ENCODE measurements at places on chromosomes 6 and 20.
A peak's percentile ranks its signal among the peaks of the same experiment; 100 is the strongest.

DNA sequence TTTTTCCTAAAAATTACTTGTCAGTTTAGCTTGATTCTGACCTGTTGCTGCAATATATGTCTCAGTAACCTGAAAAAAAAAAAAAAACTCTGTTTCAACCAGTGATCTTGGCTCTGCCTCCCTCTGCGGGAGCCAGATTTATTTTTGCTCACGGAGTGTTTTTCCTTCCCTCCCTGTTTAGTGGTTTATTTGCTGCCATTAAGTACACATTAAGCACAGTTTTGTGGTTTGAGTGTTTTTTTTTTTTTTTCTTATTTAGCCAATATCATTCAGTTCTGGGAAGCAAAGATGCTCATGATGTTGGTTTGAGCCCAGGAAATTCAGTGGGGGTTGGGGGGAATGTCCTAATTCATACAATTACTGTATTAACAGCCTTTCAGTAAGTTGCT lies 110.1 kb upstream of the GPR6 start:
- DNase-seq, result no peak

DNA sequence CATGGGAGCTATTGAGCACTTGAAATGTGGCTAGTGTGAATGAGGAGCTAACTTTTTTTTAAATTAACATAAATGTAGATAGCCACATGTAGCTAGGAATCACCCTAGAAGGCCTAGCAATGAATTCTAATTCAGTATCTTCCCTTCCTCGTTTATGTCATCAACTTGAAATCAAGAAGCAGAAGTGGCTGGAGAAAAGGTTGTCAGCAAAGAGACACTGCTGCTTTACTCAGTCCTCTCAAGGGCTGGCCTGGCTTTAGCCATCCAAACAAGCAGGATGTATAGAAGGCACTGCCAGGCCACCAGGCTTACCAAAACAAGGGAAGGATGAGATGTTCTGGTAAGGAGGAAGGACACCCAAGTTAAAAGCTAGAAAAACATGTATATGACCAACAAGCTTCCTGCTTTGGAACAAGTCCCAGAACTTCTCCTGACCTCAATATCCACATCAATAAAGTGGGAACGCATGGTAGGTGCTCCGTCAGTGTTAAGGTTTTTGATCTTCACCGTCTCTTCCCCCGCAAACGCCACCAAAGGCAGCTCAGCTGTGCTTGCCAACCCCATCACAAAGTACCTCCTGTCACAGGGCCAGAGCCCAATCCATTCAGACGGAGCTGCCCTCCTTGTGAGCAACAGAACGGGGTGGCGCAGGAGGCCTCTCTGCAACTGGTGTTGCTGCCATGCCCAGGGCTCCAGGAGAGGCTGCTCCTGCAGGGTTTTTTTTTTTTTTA lies 235.8 kb upstream of the RIN2 start:
- no peak for DNase-seq

- no peak for DNase-seq
These were observed 26.7 kb upstream of the AKIRIN2 start for GRCh38 chr6:87728706-87729105.

GRCh38 chr6:105045526-105045925 lies 88.6 kb downstream of the LIN28B start:
- DNase-seq, result no peak

GRCh38 chr6:26123675-26123946 lies 36.4 kb downstream of the HFE start:
- no peak for DNase-seq

DNA sequence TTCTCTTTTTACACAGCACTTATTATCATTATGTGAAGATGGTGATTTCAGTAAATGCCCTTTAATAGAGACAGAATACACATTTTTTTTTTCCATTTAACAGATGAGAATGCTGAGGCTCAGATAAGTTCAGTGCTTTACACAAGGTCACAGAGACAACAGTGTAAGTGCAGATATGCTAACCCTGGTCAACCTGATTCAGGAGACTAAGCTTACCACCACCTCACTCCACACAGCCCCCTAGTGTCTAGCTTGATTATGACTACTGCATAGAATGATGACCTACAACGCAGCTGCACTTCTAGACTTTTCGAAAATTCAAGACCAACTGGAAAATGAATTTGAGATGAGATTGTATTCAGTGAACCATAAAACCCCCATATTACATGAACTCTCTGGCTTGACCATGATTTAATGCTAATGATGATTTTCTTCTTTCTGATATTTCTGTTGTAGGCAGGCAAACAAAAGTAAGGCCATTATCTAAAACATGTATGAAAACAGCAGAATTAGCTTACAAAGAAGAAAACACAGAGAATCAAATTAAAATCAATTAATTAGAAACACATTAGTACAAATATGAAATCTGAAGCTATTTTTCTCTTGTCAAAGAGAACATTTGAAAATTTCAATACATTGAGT lies 212.1 kb upstream of the PHACTR1 start:
- DNase-seq, result peak; percentile 62

- no peak for DNase-seq
These were observed 7.7 kb downstream of the NRN1 start for GRCh38 chr6:5998711-5999687.

GRCh38 chr6:43972913-43973300 lies 154.3 kb downstream of the MRPL14 start:
- no peak for DNase-seq

GRCh38 chr6:31473244-31473643 lies 24.7 kb upstream of the MICB start:
- DNase-seq, result no peak

- DNase-seq, result no peak
These were observed 548.5 kb downstream of the CD83 start for GRCh38 chr6:14665827-14666724.

GRCh38 chr6:103062136-103062535 lies 1668.6 kb downstream of the GRIK2 start:
- DNase-seq, result no peak

GRCh38 chr20:5085380-5085779 lies 34.4 kb downstream of the PCNA start:
- DNase-seq, result no peak

DNA sequence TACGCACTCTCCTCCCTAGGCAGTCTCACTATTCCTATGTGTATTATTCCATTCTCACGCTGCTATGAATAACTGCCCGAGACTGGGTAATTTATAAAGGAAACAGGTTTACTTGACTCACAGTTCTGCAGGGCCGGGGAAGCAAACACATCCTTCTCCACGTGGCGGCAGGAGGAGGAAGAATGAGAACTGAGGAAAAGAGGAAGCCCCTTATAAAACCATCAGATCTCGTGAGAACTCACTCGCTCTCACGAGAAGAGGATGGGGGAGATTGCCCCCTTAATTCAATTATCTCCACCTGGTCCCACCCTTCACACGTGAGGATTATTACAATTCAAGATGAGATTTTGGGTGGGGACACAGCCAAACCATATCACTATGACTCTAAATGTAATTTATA lies 61.9 kb downstream of the ECT2L start:
- no peak for DNase-seq

DNA sequence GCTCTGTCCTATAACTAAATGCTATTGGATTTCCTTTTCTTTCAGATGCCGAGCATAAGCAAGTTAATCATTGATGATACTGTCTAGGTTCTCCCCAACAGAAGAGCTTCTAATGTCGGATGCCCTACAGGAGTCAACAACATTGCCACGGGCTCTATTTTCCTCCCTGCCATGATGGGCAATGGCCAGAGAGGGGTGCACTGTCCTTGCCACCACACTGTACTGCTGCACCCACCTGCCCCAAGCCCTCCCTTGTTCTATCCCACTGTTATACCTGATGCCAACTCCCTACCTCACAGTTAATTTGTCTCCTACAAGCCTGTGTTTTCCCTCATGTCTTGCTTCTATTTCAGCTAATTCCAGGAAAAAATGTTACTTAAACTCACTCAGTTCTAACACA lies 773.6 kb upstream of the CHD6 start:
- DNase-seq, result no peak

DNA sequence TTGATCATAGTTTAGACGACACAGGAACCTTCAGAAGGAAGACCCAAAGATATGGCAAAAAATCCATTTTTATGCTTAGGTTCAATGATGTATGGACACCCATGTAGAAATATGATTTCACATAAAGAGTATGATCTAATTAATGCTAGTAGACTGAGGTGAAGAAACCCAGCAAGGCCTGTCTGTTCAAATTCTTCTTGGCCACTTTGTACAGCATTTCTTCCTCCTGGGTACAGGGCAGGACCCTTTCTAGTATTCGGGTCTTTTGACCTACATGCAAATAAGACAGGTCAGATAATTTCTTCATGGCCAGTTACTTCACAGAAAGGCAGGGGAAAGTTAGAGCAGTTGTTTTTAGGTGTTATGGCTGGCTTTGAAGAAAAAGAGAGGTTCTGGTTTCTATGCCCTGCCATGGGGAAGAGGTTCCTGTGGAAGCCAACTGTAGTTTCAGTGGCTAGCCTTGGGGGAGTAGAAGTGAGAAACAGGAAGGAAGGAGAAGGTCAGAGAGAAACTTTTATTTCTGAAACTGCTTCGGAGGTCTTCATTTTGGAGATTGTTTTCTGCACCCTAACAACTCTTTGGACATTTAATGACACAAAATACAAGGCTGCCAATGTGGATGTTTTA lies 208.3 kb downstream of the PTPRK start:
- no peak for DNase-seq

- DNase-seq, result no peak
These were observed 86.2 kb upstream of the F13A1 start for GRCh38 chr6:6406715-6407070.

DNA sequence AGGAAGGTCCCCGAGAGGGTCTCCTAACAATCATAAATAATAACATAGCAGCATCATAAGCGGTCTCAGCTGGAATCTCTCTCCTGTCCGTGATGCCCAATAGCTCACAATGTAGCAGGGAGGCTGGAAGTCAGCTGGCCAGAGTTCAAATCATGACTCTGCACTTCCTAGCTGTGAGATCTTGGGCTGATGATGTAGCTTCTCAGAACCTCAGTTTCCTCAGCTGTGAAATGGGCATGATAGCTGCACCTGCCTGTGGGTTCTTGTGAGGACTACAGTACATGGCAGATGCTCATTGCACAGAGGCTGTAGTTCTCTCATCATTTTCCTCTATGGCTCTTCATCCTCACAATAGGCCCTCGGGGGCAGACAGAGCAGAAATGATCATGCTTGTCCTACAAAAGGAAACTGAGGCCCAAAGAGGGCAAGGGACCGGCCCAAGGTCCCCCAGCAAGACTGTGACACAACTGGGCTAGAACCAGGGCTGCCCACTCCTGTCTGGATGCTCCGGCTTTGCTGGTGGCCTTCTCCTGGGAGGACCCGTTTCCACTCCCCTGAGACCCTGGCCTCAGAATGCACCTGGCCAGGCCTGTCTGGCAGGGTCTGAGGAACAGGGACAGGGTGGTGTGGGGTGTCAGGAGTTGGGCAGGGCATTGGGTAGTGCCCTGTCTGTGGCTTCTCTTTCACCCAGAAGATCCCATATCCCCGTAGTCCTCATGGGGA lies 17.7 kb downstream of the SLC12A5 start:
- no peak for DNase-seq

GRCh38 chr6:2531426-2532215 lies 219.1 kb downstream of the MYLK4 start:
- DNase-seq, result no peak

DNA sequence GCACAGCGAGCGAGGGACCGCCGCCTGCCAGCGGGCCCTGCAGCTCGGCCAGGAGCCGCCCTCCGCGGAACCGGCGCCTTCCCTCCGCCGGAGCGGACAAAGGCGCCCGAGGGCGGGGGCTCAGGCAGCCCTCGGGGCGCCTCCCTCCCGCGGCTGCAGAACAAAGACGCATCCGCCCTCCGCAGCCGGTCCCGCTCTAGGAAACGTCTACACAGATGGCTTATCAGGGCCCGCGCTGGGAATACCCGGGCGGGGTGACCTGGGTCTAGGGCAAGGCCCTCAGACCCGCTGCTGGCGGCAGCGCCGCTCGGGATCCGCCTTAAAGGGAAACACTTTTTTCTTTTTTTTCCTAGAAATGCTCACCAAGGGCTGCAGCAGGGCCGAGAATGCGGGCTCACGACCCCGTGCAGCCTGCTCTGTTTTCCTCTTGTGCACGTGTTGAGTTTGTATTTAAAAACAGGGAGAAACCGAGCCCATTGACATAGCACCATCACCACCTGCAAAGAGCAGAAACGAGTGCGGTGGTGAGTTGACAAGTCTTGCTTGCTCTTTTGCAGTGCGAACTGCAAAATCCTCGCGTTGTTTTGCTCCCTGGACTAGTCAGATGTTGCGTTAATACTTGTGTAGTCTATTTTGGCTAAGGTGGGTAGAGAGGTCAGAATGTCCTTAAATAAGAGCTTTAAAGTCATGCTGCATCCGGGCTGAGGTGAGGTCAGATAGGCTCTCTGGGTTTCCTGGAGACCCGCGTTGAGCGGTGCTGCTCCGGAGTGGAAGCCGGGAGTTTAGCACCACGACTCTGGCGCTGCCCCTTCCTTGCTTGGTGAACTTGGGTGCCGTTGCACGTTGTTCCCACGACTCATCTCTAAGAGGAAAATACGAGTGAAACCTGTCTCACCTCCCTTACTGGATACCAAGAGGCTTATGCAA lies 1.1 kb upstream of the RPS6KA2 start:
- DNase-seq, result peak; percentile 60

DNA sequence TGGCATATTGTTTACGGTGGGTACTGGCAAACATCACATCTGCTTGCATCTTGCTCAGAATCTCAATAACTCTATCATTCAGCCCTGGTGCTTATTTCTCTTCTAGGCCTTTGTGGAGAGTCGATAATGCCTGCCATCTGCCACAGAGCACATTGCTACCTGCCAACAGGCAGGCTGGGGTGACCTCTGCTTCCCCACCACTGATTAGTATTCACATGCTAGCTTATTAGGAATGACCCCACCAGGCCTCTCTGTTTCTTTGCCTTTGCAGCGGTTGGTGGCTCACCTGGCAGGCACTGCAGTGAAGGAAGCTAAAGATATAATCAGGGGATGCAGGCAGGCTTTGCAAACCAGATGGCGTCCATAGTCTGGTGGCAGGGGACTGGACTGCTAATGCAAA lies 154.5 kb downstream of the MMS22L start:
- no peak for DNase-seq

DNA sequence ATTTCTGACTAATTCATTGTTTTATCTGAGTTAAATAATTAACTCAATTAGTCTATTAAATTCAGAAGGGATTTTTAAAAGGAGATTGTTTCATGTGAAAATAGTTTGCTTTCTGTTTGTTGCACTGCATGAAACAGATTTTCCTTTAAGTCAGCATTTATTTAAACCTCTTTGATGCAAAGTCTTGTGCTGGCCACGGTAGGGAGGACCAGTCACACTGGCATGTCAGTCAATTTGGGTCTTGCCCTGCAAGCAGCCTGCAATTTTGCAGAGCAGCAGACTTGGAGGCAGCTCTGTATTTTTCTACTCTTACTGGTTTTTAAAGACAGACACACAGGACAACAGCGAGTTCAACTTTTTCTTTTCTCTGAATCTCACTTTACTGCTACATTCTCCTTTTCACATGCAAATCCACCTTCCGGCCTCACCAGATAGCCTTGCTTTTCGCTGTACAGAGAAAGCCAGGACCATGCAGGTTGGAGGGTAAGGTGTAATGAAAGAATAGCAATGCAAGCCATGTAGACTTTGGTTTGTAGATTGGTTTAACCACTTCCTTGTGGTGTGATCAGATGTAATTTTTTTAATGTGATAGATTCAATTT lies 689.9 kb upstream of the AGPAT4 start:
- no peak for DNase-seq

DNA sequence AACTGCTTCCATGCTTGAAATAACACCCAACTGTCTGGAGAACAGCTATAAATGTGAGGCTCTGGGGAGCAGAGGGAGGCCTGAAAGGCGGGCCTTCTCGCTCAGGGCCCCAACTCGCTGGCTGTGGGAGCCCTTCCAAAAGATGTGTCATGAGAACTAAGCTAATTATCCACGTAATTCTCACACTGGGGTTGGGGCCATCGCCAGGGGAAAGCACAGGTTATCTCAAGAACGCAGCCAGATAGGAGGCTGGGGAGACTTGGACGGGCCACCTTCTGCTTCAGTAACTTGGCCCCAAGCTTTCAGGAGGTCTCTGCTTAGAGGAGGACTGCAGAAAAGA lies 1.6 kb downstream of the PXDC1 start:
- no peak for DNase-seq
